ENCODE measurements at places on chromosomes 7 and 10. TPM values are rescaled to one million over a fixed set of nuclear protein-coding genes. Genes with fewer than 3 reads are reported as not detected.

DNA sequence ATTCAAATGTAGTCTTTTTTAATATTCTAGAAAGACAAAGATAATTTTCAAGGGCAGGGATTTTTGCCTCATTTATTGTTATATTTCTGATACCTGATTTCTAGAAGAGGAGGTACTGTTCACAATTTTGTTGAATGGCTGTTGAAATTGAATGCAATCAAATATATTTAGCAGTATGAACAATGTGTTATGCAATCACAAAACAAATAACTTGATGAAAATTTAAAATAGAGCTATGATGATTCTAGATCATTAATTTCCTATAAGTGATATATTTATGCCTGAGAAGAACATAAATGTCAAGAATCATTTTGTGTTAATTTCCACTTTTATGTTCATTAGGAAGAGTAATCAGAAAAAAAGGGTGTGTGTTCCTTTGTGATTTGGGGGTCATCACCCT lies 114.6 kb upstream of the CNTNAP2 start:
- DNase-seq: no peak

- no peak for DNase-seq
Observed at GRCh38 chr7:101815826-101816594, 1.4 kb upstream of the CUX1 start.

- DNase-seq: no peak
Observed at GRCh38 chr10:118768041-118768919, 13.5 kb upstream of the CACUL1 start.

DNA sequence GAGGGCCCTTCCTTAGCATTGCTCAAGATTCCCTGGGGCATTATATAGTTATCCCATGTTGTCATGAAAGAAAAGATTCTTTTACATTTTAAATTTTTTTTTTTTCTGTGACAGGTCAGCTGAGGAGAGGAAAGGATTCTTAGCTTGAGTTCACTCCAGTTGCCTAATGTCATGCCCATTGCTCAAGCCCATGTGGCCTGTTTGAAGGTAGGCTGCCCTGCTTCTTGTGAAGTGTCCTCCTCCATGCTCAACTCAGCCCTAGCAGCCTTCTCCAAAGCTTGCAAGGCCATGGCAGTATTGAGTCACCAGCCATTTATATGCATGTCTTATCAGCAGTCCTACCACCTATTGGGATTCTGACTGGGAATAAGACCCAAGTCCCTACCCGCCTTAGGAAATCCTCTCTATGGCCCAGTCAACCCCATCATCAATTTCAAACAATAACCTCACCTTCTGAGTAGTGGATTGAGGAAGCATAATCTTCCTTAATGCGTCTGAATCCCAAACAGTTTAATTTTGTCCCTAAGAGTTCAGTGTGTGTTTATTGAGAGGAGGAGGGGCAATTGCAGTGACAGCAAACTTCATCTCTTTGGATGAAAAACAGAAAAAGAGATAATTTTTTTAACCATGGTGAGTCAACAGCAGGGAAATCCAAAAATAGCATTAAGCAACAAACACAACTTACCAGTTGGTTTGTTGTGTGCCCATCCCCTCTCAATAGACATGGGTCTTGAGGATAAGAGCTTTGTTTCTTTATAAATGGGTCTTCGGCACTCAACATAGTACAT lies 38.6 kb upstream of the WASL start:
- no peak for DNase-seq

DNA sequence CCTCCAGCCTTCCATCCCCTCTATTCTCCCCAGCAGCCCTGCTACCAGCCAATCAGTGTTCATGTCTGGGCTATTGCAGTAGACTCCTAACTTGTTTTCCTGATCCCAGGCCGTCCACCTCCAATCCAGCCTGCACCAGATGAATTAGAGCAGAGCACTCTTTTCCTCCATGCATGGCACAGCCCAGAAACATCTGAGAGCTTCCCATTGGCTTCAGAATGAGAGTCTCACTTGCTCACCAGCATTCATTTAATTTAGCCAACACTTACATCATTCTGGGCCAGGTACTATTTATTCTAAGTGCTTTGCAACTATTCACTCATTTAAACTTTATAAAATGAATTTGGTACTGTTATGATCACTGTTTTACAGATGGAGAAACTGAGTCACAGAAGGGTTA lies 51.4 kb upstream of the DUSP5 start:
- no peak for DNase-seq

GRCh38 chr7:75842836-75843446 lies 29.3 kb upstream of the CCL24 start:
- DNase-seq: no peak

DNA sequence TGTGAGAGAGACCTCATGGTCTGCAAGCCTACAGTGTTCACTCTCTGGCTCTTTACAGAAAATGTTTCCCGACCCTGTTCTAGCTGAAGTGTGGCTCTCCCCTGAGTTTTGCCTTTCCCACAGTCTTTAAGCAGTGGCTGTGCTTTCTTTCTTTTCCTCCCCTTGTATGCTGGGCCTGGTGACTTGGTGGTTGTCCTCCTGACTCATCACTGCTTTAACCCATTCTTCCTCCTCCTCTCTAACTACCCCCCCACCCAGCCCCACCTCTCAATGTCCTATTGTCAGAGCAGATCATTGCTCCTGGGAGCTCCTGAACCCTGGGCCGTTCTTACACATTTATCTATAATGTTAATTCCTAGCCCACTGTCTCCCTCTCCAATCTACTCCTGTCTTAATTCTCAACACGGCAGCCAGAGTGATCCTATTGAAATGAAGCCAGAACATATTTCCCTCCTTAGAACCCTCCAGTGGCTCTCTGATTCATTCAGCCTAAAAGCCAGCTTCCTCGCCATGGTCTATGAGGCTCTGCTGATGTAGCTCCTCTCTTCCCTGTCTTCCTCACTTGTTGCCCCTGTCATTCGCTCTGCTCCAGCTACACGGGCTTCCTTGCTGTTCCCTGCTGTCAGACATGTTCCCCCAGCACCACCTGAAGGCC lies 55.0 kb downstream of the DENND11 start:
- DNase-seq: no peak

NRP1 gene
- 76.0 TPM for total RNA-seq

CALD1 gene
- total RNA-seq: 335 TPM

APBB1IP gene
- 30.1 TPM for total RNA-seq

PAPOLB gene
- 0.15 TPM for total RNA-seq

CYP26A1 gene
- total RNA-seq: not detected

CDNF gene
- 2.9 TPM for total RNA-seq

GHRHR gene
- total RNA-seq: not detected

TMEM213 gene
- 0.88 TPM for total RNA-seq

Measured in breast epithelium (tissue), 4 donors.